ENCODE measurements at places on chromosomes 7 and 10. TPM values are rescaled to one million over a fixed set of nuclear protein-coding genes. Genes with fewer than 3 reads are reported as not detected.
A peak's percentile ranks its signal among the peaks of the same experiment; 100 is the strongest.

DNA sequence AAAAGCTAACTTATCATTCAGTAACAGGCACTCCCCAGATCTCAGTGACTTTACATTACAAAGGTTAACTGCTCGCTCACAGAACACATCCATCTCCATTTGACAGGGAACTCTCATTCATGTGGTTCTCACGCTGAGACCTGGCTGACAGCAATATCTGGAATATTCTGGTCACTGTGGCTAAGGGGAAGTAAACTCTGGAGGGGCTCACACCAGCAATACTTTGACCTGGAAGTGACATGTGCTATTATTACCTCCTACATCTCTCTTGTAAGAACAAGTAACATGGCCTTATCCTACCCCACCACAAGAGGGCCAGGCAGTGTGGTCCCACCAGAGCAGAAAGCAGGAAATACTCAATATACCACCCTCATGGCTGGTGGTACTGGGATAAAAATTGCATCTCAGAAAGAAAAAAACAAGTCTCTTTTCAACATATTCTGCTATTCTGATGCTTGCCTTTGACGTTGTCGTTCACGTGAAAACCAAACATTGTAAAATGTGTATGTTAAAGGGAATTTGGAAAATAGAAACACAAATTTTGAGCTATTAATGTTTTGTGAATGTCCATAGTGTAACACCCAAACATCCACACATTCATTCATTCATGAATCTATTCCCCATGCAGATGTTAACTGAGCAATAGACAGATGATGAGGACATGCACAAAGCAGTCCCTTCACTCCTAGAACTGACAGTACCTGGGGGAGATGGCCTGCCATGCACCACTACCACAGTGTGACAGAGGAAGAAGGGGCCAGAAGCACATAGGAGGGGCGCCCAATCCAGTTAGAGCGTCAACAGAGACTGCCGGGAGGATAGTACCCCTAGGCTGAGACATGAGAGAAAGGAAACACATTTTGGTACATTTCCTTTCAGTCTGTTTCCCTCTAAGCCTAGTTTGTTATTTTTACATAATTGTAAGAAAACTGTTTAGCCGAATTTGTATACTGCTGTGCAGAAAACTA, 166.0 kb upstream of the SP4 start:
- H3K27me3 ChIP-seq, result peaks cover 8% of the 10 kb centered on the region
- H3K4me1 ChIP-seq, result no peaks in the 10 kb centered on the region
- DNase-seq, result no peak
- H3K36me3 ChIP-seq, result no peaks in the 10 kb centered on the region
- no peak overlapping the region for H3K27ac ChIP-seq

The ZNF853 gene
- 5.2 TPM for total RNA-seq

- no peak for DNase-seq
- H3K27me3 ChIP-seq, result no peaks in the 10 kb centered on the region
- no peaks in the 10 kb centered on the region for H3K36me3 ChIP-seq
Observed at GRCh38 chr7:14228341-14228740, 238.9 kb upstream of the ETV1 start.

DNA sequence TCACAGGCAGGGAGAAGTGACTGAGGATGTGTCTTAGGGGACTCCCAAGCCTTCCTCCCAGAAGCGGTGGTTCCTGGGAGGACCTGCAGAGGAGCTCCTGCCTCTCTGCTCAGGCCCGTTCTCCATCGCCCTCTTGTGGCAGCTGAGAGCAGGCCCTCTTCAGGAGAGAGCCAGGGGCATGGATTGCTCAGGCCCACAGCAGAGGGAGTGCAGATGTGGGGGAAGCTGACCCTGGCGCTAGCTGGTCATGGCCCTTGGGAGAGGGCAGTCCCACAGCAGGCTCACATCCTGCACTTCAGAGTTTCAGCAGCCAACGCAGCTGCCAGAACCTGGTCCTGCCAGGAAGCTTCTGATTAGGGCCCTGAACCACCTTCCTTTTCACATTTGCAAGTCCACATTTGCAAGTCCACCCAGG, 94.8 kb upstream of the TARP start:
- H3K27me3 ChIP-seq, result no peaks in the 10 kb centered on the region
- no peak overlapping the region for H3K27ac ChIP-seq
- H3K4me3 ChIP-seq, result no peak overlapping the region
- DNase-seq, result peak; percentile 84
- H3K4me1 ChIP-seq, result peaks cover 24% of the 10 kb centered on the region

- H3K27ac ChIP-seq, result no peak overlapping the region
- no peak for DNase-seq
- no peaks in the 10 kb centered on the region for H3K27me3 ChIP-seq
- no peak overlapping the region for H3K4me3 ChIP-seq
- no peaks in the 10 kb centered on the region for H3K4me1 ChIP-seq
- H3K36me3 ChIP-seq, result no peaks in the 10 kb centered on the region
Observed at GRCh38 chr10:3062502-3063186, 4.7 kb upstream of the PFKP start.

DNA sequence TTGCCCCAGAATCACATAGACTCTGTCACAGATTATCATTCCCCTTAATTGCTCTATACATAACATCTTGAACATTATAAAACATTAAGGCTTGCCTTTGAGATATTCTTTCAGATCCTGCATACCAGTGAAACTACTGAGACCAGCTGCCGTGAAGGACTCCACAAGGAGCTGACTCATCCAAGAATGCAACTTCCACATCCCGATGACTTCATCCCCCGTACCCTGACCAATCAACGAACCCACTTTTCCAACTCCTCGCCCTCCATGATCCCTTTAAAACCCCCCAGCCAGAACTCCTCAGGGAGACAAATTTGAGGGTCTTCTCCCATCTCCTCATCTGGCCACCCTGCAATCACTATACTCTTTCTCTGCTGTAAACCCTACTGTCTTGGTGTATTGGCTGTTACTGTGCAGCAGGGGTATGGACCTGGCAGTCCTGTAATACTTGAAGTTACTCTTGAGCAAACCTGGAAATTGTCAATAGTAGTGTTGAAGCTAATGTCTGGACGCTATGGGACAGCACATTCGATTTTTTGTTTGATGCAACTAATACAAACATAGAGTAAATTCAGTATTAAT, 49.8 kb downstream of the HTR5A start:
- no peak for DNase-seq
- no peak overlapping the region for H3K4me3 ChIP-seq
- H3K27ac ChIP-seq, result no peak overlapping the region
- no peaks in the 10 kb centered on the region for H3K36me3 ChIP-seq
- H3K27me3 ChIP-seq, result no peaks in the 10 kb centered on the region

DNA sequence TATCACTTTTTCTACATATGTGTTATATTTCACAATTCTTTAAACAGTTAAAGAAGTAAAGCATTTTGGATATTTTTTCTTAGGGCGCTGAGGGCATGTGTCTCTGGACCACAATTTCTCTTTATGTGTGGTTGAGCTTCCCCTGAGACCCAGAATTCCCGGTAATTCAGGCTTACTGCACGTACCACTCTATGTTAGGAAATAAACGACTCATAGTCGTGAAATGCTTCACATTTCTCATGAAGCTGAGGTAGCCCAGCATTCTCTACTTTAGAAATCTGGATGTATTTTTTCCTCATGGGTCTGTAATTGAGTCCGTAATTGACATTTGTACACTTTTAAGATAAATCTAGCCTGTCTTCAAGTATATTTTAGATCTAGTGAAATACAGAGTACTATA, 170.6 kb downstream of the FZD1 start:
- H3K36me3 ChIP-seq, result no peaks in the 10 kb centered on the region
- H3K4me1 ChIP-seq, result no peaks in the 10 kb centered on the region
- DNase-seq, result no peak
- H3K27ac ChIP-seq, result no peak overlapping the region
- no peak overlapping the region for H3K4me3 ChIP-seq
- no peaks in the 10 kb centered on the region for H3K27me3 ChIP-seq

GRCh38 chr7:116924741-116925140, 28.6 kb upstream of the ST7 start:
- H3K27ac ChIP-seq, result no peak overlapping the region
- H3K4me1 ChIP-seq, result no peaks in the 10 kb centered on the region
- no peak for DNase-seq
- peaks cover 4% of the 10 kb centered on the region for H3K36me3 ChIP-seq
- H3K4me3 ChIP-seq, result no peak overlapping the region

DNA sequence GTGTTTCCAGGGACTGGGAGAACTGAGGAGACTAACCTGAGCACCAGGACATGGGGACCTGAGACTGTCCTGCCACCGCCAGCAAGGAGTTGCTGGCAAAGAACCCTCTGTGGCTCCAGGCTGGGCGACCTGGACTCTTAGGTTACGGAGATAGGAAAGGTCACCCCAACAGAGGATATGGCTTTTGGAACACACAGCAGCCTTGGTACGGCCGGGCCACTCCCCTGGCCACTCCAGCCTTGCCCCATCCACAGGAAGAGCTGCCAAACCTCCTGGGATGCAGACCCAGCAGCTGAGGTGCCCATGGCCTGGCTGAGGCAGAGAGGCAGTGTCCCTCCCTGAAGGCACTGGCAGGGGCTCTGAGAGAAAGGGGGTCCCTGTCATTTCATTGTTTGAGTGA, 137.8 kb downstream of the OAT start:
- no peak overlapping the region for H3K4me3 ChIP-seq
- no peaks in the 10 kb centered on the region for H3K36me3 ChIP-seq
- DNase-seq, result no peak
- no peak overlapping the region for H3K27ac ChIP-seq

- H3K4me3 ChIP-seq, result no peak overlapping the region
- peak overlapping the region; percentile 74 for H3K27ac ChIP-seq
- H3K27me3 ChIP-seq, result no peaks in the 10 kb centered on the region
- H3K4me1 ChIP-seq, result peaks cover 10% of the 10 kb centered on the region
- DNase-seq, result no peak
Observed at GRCh38 chr7:25624833-25625232, 396.5 kb upstream of the NPVF start.

The WAPL gene
- 35.1 TPM for total RNA-seq

DNA sequence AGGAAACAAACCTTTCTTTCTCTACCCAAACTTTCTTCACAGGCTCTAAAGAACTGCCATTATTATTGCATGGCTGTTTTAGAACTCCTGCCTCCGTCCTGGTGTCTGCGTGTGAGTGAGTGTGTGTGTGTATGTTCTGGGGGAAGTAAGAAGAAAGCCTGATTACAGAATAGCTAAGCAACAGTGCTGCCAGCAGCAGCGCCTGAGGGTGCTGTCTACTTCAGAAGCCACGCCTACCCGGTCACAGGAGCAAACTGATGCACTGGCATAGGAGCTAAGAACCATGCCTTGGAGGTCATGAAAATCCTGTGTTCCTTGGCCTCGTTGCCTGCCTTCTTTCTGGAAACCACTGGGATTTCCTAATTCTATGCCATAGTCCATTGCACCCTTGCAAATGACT, 25.2 kb downstream of the LIPK start:
- no peak overlapping the region for H3K4me3 ChIP-seq
- DNase-seq, result peak; percentile 75
- no peaks in the 10 kb centered on the region for H3K4me1 ChIP-seq
- H3K27me3 ChIP-seq, result no peaks in the 10 kb centered on the region

DNA sequence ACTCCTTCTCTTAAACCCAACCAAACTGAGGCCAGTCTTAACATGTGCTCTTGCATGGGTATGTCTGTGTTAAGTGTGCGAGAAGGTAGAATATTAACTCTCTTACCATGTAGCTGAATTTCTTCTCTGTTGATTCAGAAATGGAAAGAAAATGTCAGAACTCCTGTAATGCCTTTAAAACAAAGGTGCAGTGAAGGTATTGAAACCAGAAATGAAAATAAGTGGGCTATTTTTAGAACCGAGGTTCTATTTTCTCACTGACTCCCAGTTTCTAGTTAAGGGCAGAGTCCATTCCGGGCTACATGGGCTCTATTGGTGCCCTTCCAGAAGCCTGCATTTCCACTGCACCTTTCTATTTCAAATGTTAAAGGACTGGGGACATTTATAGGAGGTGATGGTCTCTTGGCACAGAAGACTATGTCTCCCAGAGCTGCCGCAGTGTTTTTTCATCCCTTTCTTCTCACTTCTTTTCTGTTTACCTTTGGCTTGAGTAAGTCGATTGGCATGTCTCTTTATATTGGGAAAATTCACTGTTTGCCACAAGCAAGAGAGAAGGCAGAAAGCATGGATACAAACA, 174.9 kb downstream of the LRMDA start:
- no peak overlapping the region for H3K27ac ChIP-seq
- H3K4me3 ChIP-seq, result no peak overlapping the region
- H3K27me3 ChIP-seq, result no peaks in the 10 kb centered on the region
- peaks cover under 1% of the 10 kb centered on the region for H3K4me1 ChIP-seq

All from upper lobe of right lung (tissue), 1 donor.